ENCODE measurements at places on chromosomes 5 and 9.

GRCh38 chr9:38621434-38622287 lies 1.3 kb upstream of the ANKRD18A start:
- DNase-seq: no peak

DNA sequence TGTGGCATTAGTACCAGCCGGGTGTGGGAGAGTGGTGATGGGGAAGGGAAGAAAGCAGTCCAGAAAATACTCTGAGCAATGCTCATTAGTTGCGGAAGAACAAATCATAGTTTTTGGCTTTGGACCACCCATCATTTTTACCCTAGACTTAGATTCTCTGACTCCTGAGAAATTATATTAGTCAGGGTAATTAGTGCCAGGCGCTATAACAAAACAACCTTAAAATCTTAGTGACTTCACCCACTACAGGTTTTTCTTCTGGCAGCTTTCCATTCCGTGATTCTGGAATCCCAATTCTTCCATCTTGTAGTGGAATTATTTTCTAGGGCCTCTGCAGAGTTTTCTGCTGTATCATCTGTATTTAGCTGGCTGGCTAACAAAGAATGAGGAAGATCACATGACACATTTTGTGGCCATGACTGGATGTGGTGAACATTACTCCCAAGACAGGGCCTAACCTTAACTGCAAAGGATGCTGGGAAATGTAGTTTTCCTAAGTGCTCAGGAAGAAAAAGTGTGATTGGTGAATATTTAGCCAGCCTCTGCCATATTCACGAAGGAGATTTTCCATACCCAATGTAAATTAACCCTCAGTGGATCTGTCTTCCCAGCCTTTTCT lies 373.0 kb upstream of the MEF2C start:
- DNase-seq: no peak

DNA sequence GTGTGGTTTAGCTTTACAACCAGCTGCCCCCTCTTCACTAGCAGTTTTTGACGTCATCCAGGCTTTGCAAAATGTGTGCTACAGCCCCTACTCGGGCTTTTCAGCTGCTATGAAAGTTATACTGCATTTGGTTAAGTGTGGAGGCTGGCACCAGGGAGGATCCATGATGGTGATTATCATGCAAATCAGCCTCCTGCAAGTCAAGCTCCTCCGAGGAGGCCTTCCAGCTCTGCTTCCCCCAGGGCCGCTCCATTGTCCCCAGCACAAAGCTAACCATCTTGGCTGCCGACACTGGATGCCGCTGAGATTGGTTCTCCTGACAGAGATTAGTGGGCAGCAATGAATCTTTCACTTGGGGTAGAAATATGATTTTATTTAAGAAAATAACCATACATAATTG lies 159.6 kb downstream of the NR2F1-AS1 start:
- DNase-seq: no peak

DNA sequence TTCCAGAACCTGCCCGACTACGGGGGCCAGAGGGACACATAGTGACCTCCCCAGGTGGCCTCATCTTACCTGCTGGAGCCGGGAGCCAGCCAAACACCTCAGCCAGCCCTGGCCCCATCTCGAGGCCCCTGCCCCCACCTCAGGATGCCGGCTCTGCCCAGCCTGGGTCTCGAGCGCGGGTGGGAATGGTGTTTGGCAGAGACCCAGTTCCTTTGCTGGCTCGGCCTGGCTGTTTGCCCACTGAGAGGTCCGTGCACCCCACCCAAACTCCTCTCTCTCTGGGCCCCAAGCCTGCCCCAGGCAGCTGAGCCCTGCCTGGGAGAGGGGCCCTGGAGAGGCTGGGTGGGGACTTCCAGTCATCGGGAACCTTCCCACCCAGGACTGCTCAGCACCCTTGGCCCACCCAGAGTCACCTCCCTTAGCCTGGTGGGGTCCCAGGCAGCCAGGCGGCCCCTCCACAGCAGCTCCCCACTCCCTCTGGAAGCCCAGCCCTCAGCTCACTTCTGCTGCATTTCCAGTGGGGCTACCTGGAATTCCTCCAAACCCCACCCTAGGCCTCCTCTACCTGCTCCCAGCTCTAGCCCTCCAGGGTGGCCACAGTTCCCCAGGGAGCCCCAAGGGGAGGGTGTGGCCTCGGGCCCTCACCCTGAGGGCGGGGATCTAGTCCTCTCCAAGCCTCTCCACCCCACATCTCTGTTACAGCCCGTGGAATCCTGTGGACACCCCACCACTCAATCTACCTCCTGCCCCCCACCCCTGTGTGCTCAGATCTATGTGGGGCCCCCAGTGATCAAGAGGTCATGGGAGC lies 42.4 kb upstream of the UBAC1 start:
- no peak for DNase-seq
